Activated T-cell treated with anti-CD3 and anti-CD28 coated beads for 24 hours (primary cell): ENCODE measurements at places on chromosomes 13 and 19.

GRCh38 chr19:15769586-15769985, 17.9 kb upstream of the OR10H5 start:
- DNase-seq, result no peak

- no peak for DNase-seq
Measured at GRCh38 chr13:65600702-65601101, 1629.4 kb downstream of the PCDH9 start.

DNA sequence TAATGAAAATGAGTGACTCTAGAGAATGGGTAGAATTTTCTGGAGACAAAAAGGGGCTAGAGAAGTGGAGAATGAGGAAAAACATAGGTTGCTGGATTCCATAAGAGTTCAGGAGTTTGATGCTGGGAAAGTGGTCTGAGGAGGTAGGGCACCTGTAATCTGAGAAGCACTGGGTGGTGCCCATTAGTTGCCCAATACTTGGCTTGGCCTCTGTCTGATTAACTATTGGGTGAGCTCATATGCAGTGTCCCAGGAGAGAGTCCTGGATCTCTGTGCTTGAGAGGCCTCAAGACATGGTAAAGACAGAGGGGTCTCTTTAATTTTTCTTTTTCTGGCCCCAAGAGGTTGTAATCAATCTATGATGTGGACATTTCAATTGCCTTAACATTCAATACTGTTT, 390.1 kb downstream of the TDRD3 start:
- DNase-seq, result no peak

DNA sequence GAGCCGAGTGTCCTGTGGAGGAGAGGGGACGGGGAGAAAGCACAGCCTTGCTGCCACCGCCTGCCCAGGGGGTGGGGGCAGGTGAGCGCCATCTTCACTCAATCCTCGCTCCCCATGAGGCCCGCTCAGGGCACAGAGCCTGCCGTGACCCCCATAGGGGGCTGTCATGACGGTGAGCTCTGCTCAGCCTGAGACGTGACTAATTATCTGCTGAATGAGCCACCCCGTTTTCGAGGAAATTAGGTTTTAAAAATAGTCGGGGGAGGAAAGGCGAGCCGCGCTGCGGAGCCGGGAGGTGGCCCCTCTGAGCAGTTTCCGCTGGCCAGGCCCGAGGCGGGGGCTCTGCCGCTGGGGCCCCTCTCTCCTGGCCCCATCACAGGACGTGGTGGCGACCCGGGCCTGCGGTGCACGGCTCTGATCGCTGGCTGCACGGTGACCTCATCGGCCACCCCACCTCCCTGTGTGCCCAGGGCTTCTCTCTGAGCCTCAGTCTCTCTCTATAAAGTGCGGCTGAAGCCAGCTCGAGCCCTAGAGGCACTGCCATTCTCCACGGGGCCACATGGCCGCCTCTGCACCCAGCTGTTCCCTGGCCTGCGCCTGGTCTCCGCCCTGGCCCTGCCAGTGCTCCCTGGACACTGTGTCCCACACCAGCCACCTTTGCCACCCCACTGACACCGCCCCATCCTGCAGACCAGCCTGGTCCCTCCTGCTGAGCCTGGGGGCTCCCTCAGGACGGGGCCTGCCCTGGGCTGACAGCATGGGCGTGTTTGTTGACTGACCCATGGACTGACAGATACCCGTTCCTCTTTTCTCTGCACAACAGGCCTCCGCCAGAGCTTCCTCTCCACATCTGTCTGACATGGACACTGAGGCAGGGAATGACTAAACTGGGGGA, 28.3 kb downstream of the PIP5K1C start:
- DNase-seq, result no peak
